ENCODE measurements at places on chromosomes 7 and 10.

- no peak overlapping the region for H3K27ac ChIP-seq
- H3K27me3 ChIP-seq = no peaks in the 10 kb centered on the region
- peaks cover 2% of the 10 kb centered on the region for H3K36me3 ChIP-seq
- H3K4me1 ChIP-seq = no peaks in the 10 kb centered on the region
Observed at GRCh38 chr10:46546591-46547540, 9.6 kb downstream of the GPRIN2 start.

DNA sequence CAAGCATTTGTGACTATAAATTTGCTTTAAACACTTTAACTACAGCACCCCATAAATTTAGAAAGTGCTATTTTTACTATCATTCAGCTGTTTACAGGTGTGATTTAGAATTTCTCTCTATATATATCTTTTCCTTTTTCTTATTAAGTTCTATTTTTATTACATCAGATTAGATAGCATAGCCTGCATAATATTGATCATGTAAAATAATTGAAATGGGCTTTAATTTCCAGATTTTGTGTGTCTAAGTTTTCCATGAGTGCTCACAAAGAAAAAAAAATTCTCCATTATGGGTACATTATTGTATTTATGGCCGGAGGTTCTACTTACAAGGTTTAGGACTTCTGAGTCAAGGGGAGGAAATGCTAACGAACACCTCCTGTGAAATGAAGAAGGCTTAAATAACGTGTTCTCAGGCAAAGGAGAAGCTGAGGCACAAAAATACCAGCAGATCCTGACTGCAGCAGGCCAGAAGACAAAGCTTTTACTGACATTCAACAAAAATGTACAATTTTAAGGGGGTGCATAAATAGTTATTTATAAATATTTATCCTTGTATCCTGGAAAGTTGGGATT is 114.2 kb downstream of the RNF133 start:
- no peaks in the 10 kb centered on the region for H3K36me3 ChIP-seq
- no peaks in the 10 kb centered on the region for H3K4me1 ChIP-seq
- no peak overlapping the region for H3K27ac ChIP-seq
- H3K4me3 ChIP-seq = no peak overlapping the region
- DNase-seq = no peak
- no peaks in the 10 kb centered on the region for H3K27me3 ChIP-seq

DNA sequence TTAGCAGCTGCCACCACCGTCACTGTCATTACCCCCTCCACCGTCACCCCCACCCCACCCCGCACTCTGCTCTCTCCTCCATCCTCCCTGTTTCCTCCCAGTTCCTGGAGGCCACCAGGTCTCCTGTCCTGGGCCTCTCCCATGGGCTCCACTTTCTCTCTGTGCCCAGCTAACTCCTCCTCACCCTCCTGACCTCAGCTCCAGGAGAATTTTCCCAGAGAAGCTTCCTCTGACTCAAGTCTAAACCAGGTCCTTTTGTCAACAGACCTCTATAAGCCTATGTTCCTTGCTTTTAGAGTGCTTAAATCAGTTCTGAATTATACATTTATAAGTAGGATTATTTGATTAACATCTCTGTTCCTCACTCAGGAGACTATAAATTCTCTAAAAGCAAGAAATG is 150.0 kb downstream of the ARHGAP12 start:
- no peak for DNase-seq
- peaks cover 3% of the 10 kb centered on the region for H3K36me3 ChIP-seq
- no peak overlapping the region for H3K27ac ChIP-seq

DNA sequence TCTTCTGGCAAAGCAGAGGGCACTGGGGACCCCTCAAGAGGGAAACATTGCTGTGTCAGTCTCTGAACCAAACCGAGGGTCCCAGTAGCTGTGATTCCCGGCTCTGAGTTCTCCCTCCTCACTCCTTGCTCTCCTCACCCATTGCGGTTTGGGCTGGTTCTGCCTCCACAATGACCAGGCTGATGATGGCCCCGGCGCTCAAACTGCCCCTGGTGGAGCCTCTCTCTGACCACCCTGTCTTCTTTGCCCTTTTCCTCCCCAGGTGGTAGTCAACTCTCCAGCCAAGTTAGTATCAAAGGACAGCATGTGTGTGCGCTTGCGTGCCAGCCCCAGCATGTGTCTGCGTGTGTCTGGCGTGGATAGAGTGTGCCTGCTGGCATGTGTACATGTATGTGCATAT is 17.1 kb downstream of the LDB3 start:
- H3K36me3 ChIP-seq = no peaks in the 10 kb centered on the region
- H3K27ac ChIP-seq = no peak overlapping the region
- DNase-seq = no peak
- H3K4me1 ChIP-seq = peaks cover 7% of the 10 kb centered on the region
- H3K4me3 ChIP-seq = no peak overlapping the region

All from T-helper 17 cell (primary cell).